ENCODE measurements at places on chromosomes 13 and 19.

GRCh38 chr13:94696171-94696570 is 16.2 kb downstream of the SOX21 start:
- DNase-seq, result no peak

DNA sequence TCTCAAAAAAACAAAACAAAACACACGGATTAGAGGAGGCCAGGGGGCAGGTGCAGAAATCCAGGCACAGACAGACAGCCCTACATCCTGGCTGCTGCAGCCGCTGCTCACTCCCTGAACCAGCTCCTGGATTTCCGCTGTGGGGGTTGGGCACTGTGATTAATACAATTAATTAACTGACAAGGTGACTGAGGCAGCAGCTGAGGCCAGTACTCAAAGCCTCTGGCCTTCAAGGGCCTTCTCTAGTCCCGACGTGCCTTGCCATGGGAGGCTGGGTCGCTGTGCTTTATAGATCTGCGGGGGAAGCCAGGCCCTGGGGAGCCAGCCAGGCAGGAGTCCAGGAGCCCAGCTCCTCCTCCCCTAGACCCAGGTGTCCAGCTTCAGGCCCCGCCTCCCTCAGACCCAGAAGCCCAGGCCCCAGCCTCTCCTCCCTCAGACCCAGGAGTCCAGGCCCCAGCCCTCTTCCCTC is 4.6 kb downstream of the NECTIN2 start:
- DNase-seq, result no peak

DNA sequence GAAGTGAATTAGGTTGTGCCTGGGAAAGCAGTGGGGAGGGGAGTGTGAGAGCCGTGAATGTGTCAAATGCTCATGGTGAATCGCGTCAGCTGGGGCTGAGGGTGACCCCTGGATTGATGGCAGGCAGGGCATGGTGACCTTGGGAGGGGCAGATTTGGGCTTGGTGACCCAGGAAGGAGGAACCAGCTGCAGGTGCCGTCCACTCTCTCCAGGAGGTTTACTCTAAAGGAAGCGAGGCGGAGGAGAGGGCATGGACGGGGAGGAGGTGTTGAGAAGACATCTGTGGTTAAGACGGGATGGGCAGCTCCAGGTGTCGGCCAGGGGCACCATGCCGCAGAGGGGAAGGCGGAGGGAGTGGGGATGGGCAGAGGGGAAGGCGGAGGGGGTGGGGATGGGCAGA is 28.7 kb downstream of the TMEM255B start:
- DNase-seq, result no peak

- no peak for DNase-seq
These were observed 23.7 kb upstream of the UBE2L5 start for GRCh38 chr13:30398601-30399072.

DNA sequence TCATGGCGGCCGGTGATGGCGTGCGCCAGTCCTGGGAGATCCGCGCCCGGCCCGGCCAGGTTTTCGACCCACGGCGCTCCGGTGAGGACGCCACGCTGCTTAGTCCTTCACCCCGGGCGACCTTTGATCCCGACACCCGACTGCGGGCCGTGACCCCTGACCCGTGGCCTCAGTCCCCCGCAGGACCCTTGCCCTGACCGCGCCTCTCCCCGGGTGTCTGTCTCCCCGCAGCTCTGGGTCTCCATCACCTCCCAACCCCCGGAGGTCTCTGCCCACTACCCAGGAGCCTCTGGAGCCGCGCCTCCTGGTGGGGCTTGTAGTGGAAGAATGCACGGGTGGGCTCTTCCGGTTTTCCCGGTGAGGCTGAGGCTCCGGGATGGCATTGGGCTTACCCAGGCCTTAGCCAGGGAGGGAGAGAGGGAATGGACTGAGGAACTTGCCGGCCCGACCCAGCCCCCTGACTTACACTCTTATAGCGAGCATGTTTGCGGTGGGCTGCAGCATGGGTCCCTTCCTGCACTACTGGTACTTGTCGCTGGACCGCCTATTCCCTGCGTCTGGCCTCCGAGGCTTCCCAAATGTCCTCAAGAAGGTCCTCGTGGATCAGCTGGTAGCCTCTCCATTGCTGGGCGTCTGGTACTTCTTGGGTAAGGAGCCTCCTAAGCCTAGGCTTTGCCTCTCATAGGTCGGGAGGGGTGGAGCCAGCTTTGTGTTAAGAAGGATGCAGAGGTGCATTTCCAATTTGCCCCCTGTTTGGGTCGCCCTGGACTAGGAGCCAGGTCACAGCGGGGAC is 566 bp downstream of the MPV17L2 start:
- DNase-seq, result no peak

DNA sequence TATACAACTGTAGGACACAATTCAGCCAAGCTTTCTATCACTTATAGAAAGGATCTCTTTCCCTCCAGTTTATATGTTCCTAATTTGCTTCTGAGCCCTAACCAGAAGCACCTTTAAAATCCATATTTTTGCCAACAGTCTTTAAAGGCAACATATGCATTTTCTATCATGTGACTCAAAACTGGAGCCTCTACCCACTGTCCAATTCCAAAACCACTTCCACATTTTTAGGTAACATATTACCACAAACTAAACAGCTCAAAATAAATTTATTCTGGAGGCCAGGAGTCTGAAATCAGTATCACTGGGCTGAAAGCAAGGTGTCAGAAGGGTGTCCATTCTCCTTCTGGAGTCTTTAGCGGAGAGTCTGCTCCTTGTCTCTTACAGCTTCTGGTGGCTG is 15.9 kb upstream of the EFNB2 start:
- no peak for DNase-seq

- DNase-seq, result no peak
These were observed 79.4 kb downstream of the FOXO1 start for GRCh38 chr13:40586886-40587565.

DNA sequence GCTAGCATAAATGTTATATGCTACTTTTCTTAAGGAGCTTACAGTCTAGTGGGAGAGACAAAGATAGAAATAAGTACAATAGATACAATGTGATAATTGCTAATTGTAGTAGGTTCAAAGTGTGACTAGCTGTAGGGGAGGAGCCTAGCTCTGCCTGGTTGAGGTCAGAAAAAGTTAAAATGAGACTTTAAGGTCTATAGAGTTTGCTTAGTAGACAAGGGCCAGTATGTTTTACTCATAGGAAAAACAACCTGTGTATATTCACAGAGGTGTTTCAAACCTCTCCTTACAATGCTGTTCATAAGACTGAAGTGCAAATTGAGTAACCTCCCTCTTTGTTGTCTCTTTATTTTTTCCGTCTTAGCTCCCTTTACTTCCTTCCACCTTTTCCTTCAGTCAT is 56.1 kb downstream of the PDS5B start:
- no peak for DNase-seq

- no peak for DNase-seq
These were observed 22.8 kb downstream of the KCTD15 start for GRCh38 chr19:33819506-33819879.

DNA sequence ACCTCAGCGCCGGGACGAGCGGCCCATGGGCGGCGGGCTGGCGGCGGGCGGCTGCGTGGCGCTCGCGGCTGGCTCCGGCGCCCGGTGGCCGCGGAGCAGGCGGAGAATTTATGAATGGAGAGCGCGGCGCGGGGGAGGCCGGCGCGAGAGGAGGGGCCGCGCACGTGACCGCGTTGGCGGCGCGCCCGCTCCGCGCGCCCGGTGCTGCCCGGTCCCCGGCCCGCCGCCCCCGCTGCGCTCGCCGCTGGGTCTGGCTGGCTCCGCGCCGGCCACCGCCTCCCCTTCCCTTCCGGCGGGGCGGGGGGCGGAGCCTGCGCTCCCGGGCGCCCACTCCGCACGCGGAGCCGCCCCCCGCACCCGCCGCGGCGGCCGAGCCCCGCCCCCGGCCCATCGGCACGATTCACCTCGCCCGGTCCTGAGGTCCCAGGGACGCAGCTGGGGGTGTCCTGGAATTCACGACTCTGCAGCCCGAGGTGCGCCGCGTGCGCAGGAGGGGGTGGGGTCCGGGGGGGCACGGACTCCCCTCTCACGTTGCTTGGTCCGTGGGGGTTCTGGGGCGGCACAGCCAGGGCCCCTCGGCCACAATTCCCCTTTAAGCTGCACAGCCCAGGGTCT is at the start of gene CBARP:
Gene CBARP (minus strand): TSS at position 252 of the 615 bp plus-strand sequence. CDS start 1,905 bp downstream, outside the sequence.
- DNase-seq, result no peak

- DNase-seq, result no peak
These were observed 64.2 kb downstream of the DPY19L3 start for GRCh38 chr19:32469795-32470194.

- DNase-seq, result no peak
These were observed 141.0 kb downstream of the RAP2A start for GRCh38 chr13:97574926-97575325.

- DNase-seq, result no peak
These were observed 268.7 kb downstream of the NHLRC3 start for GRCh38 chr13:39306639-39307589.

GRCh38 chr19:37594982-37595382 is 306 bp downstream of the ZNF540 start:
- peak; percentile 19 for DNase-seq

DNA sequence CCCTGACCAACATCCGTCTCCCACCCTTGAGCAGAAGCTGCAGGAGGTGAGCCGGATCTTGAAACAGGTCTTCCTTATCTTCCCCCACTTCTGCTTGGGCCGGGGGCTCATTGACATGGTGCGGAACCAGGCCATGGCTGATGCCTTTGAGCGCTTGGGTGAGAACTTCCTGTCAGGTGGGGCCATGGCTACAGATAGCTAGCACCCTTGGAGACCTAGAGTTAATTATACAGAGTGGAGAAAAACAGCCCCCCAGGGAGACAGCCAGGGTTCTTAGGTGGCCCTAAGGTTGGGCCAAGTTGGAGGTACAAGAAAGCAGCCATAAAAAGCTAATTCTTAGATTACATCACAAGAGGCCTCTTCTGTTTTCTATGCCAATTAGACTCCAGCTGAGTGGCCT is 8.9 kb upstream of the ARHGAP45 start:
- DNase-seq, result no peak

DNA sequence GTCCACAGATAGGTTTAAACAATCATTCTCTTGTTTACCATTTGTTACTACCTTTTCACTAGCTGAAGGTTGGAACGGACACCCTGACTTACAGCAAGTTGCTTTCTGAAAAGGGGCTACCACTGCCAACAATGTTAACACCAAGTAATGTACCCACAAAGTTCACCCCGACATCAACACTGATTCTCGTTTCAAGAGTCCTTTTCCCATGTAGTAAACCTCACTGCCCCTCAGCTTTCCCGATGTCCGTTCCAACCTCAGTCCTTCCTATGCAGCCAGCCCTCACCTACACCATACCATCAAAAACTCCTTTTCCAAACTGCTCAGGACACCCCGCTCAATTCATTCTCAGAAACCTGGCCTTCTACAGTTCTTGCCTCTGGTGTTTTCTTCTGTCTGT is 29.0 kb downstream of the PEG3 start:
- no peak for DNase-seq

DNA sequence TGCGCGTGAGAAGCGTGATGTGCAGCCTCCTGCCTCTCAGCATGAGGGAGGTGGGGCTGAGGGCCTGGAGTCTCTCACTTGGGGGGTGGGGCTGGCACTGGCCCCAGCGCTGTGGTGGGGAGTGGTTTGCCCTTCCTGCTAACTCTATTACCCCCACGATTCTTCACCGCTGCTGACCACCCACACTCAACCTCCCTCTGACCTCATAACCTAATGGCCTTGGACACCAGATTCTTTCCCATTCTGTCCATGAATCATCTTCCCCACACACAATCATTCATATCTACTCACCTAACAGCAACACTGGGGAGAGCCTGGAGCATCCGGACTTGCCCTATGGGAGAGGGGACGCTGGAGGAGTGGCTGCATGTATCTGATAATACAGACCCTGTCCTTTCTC is 8.7 kb downstream of the CD177 start:
- peak; percentile 0 for DNase-seq

DNA sequence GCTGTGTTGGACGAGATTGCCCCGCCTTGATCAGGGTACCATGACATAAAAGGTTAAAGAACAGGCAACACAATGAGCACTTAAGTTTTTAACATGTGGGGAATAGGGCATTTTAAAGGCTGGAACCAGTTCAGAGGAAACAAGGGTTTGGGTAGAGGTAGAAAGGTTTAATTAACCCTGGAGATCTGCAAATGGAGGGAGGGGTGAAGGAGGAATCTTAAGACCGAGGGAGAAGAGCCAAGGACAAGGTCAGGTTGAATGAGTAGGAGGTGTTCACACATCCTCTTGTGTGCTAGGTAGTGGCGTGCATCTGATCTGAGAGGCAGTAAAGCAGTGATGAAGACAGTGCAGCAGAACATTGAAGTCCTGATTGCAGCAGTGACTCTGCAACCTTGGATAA is 28.5 kb downstream of the SKA3 start:
- no peak for DNase-seq

DNA sequence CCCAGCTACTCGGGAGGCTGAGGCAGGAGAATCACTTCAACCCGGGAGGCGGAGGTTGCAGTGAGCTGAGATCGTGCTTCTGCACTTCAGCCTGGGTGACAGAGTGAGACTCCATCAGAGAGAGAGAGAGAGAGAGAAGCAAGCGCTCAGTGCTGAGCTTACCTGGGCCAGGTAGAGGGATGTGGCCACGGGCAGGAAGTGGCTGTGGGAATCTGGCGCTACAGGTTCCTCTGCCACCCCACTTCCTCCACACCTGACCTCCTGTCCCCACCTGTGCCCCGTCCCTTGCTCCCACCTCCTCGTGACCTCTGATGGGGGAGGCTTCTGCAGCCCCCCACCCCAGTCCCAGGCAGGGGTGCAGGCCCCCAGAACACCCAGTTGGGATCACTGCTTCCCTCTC is 1.0 kb upstream of the NCCRP1 start:
- no peak for DNase-seq

GRCh38 chr19:8397271-8397670 is 7.1 kb downstream of the RAB11B start:
- DNase-seq, result no peak

DNA sequence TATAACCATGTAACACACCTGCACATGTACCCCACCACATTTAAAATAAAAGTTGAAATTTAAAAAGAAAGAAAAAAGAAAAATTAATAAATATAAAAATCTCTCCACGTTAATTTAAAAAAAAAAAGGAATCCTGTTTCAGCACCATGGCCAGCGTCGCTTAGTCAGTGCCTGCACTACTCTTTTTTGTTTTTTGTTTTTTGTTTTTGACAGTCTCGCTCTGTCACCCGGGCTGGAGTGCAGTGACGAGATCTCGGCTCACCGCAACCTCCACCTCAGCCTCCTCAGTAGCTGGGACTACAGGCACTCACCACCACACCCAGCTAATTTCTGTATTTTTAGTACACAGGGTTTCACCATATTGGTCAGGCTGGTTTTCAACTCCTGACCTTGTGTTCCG is 835.9 kb downstream of the UQCRFS1 start:
- no peak for DNase-seq

DNA sequence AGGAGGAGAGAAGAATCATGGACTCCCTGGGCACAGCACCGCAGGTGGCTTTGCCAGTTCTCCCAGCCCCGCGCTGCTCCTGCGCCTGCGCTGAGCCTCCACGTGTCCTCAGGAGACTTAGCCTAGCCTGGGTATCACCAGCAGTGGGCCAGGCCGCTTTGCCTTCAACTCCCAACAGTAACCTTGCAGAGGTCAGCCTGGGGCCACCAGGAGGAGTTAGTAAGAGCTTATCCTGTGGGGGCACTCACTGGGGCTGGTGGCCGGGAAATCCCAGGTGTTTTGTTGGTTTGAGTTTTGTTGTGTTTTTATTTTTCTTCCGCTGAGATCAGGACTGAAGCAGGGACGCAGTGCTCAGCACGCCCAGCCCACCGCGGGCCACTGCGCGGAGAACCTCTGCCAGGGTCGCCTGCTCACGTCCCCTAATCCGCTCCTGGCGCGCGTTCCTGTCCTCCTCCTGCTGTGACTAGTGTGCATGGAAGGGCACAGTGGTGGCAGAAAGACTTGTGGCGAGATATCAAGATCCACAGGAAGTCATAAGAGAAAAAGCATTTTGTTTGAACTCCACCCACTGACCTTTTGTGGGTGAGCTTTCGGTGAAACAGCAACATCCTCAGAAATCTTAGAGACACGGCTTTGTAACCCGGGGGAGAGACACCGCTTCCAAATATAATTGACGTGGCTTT is 207.4 kb upstream of the RFC3 start:
- DNase-seq, result no peak

Data from GM04504 (cell line).